ENCODE measurements at places on chromosomes 3 and 15.

DNA sequence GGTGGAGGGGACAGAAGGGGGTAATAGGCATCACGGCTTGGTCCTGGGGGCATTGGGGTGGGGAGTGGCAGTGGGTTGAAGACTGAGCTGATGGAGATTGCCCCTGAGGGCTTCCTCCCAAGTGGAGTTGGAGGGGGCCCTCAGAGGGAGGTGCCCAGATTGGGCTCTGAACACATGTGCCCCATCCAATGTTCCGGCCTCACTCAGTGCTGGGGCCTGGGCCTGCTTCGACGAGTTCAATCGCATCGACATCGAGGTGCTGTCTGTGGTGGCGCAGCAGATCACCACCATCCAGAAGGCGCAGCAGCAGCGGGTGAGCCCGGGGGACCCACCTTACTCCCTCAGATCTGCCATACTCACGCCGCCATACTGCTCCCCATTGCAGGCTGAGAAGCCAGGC, 45.3 kb downstream of the DNAH1 start:
- DNase-seq: no peak

DNA sequence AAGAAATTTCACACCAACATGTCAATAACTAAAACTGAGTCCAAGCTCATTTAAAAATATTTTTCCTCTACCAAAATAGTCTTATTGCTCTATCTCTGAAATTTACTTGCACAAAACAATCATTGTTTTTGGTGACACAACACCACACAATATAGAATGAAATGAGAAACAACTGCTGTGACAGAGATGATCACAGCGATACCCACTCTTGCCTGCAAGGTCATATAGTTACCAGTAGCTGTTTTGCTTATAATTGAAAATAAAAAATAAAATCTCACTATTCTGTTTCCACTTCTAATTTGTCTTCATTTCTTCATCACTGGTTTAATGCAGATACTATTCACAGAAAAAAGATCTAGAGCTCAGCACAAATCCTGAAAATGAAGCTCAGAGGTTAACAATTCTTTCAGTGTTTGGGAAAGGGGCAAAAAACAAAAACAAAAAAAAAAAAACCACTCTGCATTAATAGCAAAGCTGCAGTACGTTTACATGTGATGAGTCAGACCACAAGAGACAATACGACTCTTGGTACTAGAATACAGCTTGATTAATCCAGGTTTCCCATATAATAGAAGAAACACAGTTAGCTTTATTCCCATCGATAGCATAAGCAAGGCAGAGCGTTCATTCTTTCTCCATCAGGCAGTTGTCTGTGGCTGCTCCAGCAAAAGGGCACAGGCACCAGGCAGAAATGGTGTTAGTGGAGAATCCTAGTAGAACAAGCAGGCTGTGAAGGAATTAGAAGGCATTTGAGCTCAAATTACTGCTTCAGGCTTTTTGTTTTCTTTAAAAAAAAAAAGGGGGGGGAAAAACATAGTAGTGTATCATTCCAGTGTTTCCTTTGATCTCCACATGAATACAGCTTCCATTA, 773 bp downstream of the ANKRD28 start:
- peak; percentile 69 for DNase-seq

DNA sequence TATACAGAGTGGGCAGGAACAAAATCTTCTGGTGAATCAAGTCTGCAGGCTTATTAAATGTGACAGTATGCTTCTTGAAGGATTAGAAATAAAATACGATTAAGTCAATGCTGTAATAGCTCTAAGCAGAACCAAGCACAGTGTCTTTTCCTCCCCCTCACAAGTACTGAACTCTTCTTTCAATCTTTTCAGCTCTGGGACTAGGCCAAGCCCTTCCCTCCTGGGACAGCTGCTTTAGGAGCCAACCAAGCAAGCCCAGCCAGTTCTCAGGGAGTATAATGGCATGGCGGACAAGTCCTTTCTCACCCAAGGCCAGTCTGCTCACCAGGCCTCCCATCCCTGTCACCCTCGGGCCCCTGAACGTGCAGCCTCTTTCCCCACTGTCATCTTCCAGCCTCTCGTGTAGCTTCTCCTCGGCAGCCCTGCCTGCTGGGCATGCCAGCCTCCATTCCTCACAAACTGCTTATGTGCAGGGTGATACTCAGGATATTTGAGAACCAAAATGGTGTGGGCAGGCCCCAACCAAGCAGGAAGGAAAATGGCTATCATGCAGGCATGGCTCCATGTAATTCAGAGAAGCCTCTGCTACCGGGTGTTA, 8.4 kb upstream of the PPP1R2 start:
- no peak for DNase-seq

DNA sequence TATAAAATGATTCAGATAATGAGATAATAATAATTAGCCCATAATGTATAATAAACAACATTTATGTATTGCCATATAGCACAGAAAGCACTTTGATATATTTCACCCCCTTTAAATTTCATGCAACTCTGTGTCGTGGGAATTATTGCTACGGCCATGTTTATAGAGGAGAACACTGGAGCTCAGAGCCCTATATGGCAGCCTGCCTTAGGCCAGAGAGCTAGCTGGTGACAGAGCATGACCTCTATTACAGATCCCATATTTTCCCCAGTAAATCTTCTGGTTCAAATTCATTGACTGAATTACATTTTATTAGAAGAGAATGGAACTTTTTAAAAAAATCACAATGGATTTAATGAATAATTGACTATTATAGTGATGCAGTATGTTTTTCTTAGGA, 25.0 kb downstream of the USP13 start:
- DNase-seq: no peak

GRCh38 chr15:77107531-77108355, 36.8 kb upstream of the TSPAN3 start:
- DNase-seq: peak; percentile 13

DNA sequence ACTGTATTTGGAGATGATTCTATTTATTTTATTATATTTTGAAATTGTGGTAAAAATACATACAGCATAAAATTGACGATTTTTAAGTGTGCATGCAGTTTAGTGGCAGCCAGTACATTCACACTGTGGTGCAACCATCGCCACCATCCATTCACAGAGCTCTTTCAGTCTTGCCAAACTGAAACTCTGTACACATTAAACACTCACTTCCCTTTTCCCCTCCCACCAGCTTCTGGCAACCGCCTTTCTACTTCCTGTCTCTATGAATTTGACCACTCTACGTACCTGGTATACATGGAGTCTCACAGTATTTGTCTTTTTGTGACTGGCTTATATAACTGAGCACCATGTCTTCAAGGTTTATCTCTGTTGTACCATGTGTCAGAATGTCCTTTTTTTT, 303.3 kb upstream of the ATP10A start:
- DNase-seq: no peak

GRCh38 chr3:30357897-30358296, 248.5 kb upstream of the TGFBR2 start:
- no peak for DNase-seq

GRCh38 chr15:69018951-69019350, 4.5 kb downstream of the NOX5 start:
- DNase-seq: no peak

DNA sequence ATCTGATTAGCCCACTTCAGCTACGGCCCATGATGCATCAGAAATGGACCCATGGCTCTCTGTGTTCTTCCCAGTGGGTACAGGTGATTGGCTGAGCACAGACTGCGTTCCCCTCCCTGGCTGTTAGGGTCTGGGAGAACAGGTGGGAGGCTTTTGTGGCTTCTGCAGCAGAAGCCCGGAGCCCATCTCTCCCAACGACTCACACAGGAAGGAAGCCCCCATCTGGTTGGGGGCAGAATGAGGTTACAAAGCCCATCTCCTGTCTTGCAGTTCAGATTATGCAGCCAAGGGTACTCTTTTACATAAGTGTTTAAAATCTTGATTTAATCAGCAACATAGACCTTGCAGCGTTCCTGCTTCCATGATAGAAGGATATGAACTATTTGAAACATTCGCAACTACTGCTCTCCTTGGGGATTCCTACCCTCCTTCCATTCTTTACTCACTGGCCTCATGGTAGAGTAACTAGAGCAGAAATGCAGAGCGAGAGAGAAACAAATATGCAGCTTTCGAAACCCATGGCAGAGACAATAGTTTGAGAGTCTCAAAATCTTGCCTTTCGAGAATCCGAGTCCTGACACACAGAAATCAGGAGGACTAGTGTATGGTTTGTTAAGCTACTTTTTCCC, 291.3 kb downstream of the TLE3 start:
- DNase-seq: no peak

- DNase-seq: no peak
These were observed 81.6 kb downstream of the STT3B start for GRCh38 chr3:31614162-31614921.

- DNase-seq: no peak
These were observed 286.3 kb downstream of the XXYLT1 start for GRCh38 chr3:194984622-194985021.

DNA sequence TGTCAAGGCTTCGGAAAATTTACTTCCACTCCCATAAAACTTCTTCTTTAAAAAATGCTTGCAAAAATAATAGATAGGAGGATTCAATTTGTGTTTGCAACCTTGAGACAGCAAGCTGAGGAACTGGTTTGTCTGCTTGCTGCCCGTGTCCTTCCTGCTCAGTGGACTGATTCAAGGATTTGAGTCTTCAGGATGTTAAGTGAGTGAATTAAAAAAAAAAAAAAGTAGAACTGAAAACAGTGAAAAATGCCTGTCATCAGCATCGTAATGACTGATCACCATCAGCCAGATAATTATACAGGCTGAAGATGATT, 453.7 kb downstream of the FGF12 start:
- DNase-seq: no peak

DNA sequence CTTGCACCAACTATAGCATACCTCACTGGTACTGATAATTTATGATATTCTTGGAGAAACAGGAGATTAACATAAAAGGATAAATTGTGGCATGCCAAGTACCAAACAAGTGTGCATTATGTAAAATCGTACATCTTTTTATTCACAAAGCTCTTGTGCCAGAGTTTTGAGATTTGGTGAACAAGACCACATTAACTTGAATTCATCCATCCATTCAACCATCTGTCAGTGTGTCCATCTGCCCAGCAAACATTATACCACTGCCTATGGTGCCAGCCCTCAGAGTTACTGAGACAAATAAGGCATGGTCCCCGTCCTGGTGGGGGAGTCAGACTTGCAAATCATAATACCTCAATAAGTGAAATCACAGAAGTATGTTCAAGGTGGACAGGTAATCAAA, 17.0 kb upstream of the NEO1 start:
- DNase-seq: no peak

DNA sequence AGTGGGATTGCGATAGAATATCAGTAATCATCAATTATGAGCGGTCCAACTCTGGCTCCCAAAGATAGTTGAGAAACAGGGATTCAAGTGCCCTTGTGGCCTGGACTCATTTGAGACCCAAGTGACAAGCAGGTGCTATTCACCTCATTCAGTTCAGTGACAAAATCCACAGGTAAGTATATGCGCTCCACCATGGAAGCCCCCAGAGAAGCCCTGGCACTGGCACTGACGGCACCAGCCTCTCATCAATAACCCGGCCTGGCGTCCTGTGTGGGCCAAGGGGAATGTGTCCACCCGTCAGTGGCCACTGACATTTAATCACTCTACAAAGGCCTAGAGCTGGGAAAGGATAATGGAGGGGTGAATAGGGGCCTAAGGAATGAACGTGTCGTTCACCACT, 117.2 kb downstream of the ADCY5 start:
- no peak for DNase-seq

GRCh38 chr15:61921093-61921492, 139.2 kb downstream of the VPS13C start:
- no peak for DNase-seq

GRCh38 chr3:100457811-100458210, 34.6 kb upstream of the TMEM45A start:
- no peak for DNase-seq

GRCh38 chr3:31358473-31359070, 174.2 kb upstream of the STT3B start:
- DNase-seq: no peak

- no peak for DNase-seq
These were observed 2.2 kb upstream of the BCL6 start for GRCh38 chr3:187747506-187747905.

DNA sequence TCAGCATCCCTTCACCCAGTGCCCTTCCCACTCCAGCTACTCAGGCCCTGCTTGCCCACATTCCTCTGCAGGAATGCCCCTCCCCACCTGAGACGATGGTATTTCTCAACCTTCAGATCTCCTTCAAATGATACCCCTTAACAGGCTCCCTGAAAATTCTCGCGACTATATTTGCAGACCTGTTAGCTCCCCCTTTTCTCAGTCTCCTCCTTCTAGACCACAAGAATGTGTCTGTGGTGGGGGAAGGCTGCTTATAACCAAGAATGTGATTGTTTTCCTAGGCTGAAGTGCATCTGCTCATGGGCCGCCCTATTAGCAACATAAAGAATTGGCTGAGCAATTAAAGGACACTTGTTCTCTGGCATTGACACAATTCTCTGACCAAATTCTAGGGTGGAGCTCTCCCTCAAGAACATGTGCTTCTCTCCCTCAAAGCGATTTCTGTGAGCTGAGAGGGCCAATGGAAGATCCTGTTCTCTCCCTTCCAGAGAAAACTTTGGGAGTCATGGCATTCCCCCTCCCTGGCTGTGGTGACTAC, 19.1 kb upstream of the LIMD1 start:
- DNase-seq: no peak

GRCh38 chr3:183329543-183329942, 76.5 kb downstream of the B3GNT5 start:
- no peak for DNase-seq

DNA sequence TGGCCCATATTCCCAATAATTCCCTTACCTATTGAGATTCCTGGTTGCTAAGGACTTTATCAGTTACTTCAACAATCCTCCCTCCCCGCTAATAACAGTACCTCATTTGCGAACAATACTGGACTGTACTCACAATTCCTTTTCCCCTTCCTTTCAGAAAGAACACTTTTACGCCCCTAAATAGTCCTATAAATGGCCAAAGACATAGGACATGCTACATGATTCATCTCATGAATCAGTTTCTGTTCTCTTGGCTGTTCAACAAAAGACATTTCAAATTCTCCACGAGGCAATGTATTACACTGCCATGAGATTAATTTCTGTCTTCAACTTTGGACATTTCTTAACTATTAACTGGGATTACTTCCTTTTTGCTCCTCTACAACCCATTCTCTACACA, 264.4 kb downstream of the TIGIT start:
- no peak for DNase-seq

- peak; percentile 23 for DNase-seq
These were observed 11.7 kb downstream of the SLC25A36 start for GRCh38 chr3:140953028-140953960.

DNA sequence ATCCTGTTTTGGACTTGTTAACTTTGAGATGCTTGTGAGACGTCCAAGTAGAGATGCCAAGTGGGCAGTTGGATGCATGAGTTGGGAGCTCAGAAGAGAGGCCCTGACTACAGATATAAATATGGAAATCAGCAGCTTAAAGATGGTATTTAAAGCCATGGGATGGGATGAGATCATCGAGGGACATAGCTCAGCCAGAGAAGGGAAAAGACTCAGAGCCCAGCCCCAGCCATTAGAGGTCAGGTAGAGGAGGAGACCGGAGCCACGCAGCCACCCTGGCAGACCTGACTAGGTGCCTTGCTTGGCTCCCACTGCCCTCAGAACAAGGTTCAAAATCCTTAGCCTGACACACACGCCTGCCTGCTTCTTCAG, 31.1 kb downstream of the ATP2B2 start:
- DNase-seq: no peak
